Activated T-helper 1 cell treated with anti-CD3 and anti-CD28 coated beads, Interleukin-12 subunit alpha, Interleukin-12 subunit beta, Interleukin-2, Interleukin-4 antibody, amounts not matched to agents 30 ng/mL and 10 ng/mL and 1 ng/mL, durations not matched to agents 14 hours and 24 hours and 36 hours (primary cell): ENCODE measurements at places on chromosomes 16 and 17.

GRCh38 chr17:56347639-56348038, 194.4 kb downstream of the ANKFN1 start:
- no peaks in the 10 kb centered on the region for H3K4me1 ChIP-seq
- no peak overlapping the region for H3K27ac ChIP-seq
- H3K27me3 ChIP-seq, result peaks cover 6% of the 10 kb centered on the region
- no peak for DNase-seq
- H3K36me3 ChIP-seq, result no peaks in the 10 kb centered on the region
- no peak overlapping the region for H3K4me3 ChIP-seq

DNA sequence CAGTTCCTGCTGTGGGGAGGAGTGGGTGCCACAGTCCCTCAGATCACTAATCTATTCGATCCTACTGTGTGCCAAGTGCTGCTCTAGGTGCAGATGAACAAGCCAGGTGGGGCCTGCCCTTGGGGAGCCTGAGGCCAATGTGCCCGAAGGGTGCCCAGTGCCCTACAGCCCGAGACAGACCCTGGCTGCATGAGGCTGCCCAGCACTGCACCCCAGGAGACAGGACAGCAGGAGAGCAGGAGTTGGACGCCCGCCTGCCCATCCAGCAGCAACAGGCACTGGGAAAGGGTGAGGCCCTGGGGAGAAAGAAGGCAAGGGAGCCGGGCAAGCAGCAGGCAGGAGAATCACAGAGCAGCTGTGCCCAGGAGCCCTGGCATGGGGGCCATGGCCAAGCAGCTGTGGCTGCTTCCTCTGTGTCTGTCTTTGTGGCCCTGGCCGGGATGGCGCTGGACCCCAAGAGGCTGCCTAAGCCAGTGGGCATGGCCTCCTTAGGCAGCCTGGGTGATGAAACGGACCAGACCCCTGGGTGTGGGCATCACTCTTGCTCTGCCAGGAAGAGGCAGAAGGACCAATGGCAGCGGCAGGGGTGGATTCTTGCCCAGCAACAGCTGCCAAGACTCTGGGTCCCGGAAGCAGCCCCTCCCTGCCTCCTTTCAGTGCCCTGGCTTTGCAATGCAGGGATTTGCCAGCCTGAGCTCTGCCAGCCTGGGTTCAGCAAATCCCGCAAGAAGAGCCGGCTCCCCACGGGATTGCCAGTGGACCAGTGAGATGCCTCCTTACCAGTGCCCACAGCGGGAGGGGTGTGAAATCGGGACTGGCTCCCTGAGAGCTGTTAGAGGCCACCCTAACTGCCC, 179.6 kb upstream of the TNRC6C start:
- peaks cover 7% of the 10 kb centered on the region for H3K4me1 ChIP-seq
- peaks cover 19% of the 10 kb centered on the region for H3K27me3 ChIP-seq
- H3K4me3 ChIP-seq, result no peak overlapping the region
- DNase-seq, result no peak
- no peak overlapping the region for H3K27ac ChIP-seq
- H3K36me3 ChIP-seq, result no peaks in the 10 kb centered on the region

GRCh38 chr17:45742251-45742650, 41.9 kb upstream of the CRHR1 start:
- DNase-seq, result no peak
- H3K4me3 ChIP-seq, result no peak overlapping the region
- H3K27ac ChIP-seq, result no peak overlapping the region
- no peaks in the 10 kb centered on the region for H3K36me3 ChIP-seq

DNA sequence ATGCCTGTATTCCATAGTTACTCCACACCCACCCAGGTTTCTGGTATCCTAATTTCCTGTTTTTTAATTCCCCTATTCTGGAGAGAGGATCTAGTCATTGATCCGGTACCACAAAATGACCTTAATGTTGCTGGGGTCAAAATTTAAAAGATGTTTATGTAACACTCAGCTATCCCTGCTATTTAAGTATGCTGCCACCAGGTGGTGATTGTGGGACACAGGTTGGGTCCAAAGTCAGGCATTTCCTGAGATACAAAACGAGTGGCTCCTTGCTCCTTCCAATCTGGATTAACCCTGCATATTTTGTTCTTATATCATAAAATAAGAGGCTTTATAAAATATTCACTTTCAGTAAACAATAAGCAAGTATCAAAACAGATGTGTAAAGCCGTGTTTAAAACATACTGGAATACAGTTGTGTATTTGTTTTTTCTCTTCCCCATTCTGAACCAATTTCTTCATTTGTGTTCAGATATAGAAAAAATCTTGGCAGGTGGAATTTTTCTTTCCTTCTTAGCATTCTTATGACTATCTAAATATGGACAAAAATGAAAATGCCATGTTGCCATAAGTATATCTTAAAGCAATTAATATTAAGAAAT, 16.3 kb downstream of the HS3ST4 start:
- no peak overlapping the region for H3K4me3 ChIP-seq
- DNase-seq, result no peak
- H3K4me1 ChIP-seq, result no peaks in the 10 kb centered on the region
- H3K27ac ChIP-seq, result no peak overlapping the region
- H3K27me3 ChIP-seq, result peaks cover 11% of the 10 kb centered on the region

DNA sequence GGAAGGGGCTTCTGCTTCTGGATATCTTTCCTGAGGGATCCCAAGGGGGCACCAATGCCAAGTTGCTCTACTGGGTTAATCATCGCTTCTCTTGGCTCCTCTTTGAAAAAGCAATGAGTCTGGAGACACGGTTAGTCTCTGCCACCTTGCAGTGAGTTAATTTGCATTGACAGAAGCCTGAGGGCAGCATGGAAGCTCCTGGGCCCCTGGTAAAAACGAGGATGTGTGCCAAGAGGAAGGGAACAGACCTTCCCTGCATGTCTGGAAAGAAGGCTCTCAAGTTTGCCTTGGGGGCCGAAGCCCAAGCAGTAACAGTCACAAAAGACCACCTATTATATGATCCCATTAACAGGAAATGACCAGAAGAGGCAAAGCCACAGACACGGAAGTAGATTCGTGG, 86.7 kb downstream of the IRX5 start:
- H3K27ac ChIP-seq, result no peak overlapping the region
- H3K27me3 ChIP-seq, result peaks cover 5% of the 10 kb centered on the region
- DNase-seq, result no peak
- H3K36me3 ChIP-seq, result no peaks in the 10 kb centered on the region

DNA sequence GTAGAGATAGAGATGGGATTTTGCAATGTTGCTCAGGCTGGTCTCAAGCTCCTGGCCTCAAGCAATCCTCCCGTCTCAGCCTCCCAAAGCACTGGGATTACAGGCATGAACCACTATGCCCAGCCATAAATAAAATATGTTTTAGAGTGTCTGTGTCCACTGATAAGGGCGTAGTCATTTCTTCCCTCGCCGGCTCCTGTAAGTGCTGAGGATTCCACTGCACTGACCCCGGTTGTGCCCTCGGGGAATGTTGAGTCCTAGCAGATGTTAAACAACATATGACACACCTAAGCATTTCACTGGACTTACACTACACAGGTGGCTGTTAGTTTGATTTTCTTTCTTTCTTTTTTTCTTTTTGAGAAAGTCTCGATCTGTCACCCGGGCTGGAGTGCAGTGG, 5.6 kb upstream of the SHMT1 start:
- DNase-seq, result no peak
- no peak overlapping the region for H3K27ac ChIP-seq
- no peak overlapping the region for H3K4me3 ChIP-seq
- H3K36me3 ChIP-seq, result no peaks in the 10 kb centered on the region

DNA sequence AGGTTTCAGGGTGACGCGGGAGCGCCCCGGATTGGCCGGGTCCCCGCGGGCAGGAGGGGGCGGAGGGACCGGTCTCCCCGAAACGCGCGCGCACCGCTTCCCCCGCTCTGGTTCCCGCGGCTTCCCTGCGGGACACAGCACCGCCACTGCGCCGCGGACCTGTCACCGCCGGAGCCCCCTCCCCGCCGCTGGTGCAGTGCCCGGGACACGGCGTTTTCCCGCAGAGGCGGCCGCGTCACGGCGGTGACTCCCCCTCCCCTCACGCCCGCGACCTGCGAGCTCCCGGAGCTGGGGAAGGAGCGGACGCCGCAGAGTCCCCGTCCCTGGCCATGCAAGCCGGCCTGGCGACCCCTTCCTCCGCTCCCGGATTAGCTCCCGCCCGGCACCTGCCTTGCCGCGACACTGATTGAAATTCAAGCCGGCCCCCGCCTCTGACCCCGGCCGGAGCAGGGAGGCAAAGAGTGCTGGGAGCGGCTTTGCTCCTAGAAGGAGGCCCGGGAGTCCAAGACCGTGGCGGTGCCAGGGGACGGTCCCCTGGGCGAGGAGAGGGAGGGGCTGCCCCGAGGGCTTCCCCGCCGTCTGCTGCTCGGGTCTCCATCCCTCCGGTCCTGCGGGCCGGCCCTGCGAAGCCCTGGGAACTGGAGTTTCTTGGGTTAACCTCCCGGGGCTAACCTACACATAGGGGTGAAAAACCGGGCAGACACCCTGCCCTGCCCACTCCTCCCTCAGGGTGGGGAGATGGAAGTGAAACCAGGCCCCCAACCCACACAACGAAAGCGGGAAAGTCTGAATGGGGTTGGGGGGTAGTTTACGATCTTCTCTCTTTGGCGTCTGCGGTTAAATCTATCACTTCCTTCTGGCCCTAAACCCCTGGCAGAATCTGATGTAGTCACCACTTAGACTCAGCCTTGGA, 1.0 kb downstream of the RHBDL3 start:
- DNase-seq, result peak; percentile 11
- H3K36me3 ChIP-seq, result no peaks in the 10 kb centered on the region
- no peak overlapping the region for H3K27ac ChIP-seq
- H3K27me3 ChIP-seq, result peaks cover 82% of the 10 kb centered on the region
- H3K4me3 ChIP-seq, result peak overlapping the region; percentile 81

- H3K27me3 ChIP-seq, result peaks cover 3% of the 10 kb centered on the region
- no peak overlapping the region for H3K4me3 ChIP-seq
- no peaks in the 10 kb centered on the region for H3K36me3 ChIP-seq
- H3K27ac ChIP-seq, result no peak overlapping the region
These were observed 49.1 kb upstream of the ACSF3 start for GRCh38 chr16:89044418-89045180.

DNA sequence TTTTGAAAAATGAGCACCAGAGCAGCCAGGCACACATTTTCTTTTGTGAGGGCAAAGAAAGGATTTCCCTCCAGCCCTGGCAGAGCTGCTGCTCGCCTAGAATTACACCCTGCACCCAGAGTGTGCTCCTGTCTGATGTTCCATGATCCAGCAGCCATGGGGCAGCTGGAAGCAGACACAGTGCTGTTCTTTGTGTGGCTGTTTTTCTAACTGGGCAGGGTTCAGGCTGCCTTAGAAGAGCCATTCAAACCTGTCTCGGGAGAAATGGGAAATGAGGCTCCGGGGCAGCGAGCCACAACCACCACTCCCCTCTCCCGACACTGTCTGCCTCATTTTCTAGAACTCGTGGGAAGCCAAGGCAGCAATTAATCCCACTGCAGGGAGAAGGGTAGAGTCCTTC, 28.9 kb downstream of the LITAF start:
- no peak overlapping the region for H3K4me3 ChIP-seq
- H3K27ac ChIP-seq, result peak overlapping the region; percentile 61
- DNase-seq, result no peak
- no peaks in the 10 kb centered on the region for H3K27me3 ChIP-seq

DNA sequence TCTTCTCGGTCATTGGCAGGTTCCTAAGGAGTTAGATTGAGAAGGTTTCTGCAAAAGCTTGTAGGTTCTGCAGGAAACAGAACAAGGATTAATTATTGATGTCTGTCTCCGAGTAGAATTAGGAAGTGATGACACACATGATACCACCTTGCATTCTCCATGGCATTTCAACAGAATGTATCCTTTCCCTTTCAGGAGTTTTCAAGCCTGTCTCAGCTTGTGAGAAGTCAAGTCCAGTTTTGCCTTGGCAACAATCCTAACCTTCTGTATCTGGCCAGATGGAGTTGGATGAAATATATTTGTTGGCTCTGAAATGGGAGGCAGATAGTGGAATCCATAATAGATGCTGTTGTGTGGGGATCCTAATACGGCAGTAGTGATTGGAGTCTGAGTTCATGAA, 235.5 kb downstream of the SHISA9 start:
- no peaks in the 10 kb centered on the region for H3K36me3 ChIP-seq
- H3K4me1 ChIP-seq, result no peaks in the 10 kb centered on the region
- peaks cover 1% of the 10 kb centered on the region for H3K27me3 ChIP-seq
- H3K27ac ChIP-seq, result no peak overlapping the region
- no peak overlapping the region for H3K4me3 ChIP-seq

DNA sequence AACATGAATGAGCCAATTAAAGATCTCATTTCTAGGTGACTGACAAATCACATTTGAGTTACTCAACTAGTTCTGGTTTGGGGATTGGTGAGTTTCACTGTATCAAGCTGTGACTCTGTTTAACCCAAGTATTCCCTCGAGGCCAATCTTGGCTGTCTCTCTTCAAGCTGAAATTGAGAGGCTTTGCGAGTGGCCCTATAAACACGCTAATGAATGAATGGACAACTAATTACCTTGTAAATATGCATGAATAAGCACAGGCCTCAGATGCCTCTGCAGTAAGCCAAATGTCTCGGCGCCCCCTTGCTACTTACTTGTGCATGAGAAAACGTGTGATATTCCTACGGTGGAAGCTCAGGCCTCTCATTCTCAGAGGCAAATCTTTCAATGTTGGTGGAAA, 450.3 kb upstream of the PSMD7 start:
- H3K27ac ChIP-seq, result no peak overlapping the region
- H3K4me3 ChIP-seq, result no peak overlapping the region
- no peaks in the 10 kb centered on the region for H3K27me3 ChIP-seq
- H3K36me3 ChIP-seq, result no peaks in the 10 kb centered on the region
- no peak for DNase-seq
- H3K4me1 ChIP-seq, result no peaks in the 10 kb centered on the region

DNA sequence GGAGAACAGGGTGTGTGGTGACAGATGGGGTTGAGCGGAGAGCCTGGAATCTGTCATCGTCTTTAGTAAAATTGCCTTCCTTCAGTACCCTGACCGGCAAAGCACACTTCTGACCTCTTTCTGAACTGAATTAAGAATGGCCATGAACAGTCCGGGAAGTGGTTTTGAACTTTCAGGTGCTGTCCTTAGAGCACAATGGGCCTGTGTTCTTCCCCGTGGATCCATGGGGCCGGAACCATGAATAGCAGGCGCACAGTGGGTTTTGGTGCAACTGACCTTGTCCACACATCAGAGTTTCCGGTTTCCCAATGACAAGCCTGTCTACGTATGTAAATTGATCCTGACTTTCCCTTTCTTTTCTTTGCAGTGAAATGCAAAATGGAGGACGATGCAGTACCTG, 28.5 kb downstream of the GPRC5B start:
- H3K4me1 ChIP-seq, result no peaks in the 10 kb centered on the region
- no peaks in the 10 kb centered on the region for H3K27me3 ChIP-seq
- H3K36me3 ChIP-seq, result no peaks in the 10 kb centered on the region

- H3K27me3 ChIP-seq, result no peaks in the 10 kb centered on the region
- no peaks in the 10 kb centered on the region for H3K36me3 ChIP-seq
- H3K27ac ChIP-seq, result no peak overlapping the region
These were observed 10.3 kb downstream of the SLC47A2 start for GRCh38 chr17:19705771-19706770.

- no peak overlapping the region for H3K27ac ChIP-seq
- no peaks in the 10 kb centered on the region for H3K4me1 ChIP-seq
- DNase-seq, result no peak
- no peak overlapping the region for H3K4me3 ChIP-seq
- H3K36me3 ChIP-seq, result no peaks in the 10 kb centered on the region
These were observed 922.8 kb upstream of the EEF2KMT start for GRCh38 chr16:6020162-6020985.
